NCI-H1436 treated with DMSO at 0.1 percent for 48 hours (cell line): ENCODE measurements at places on chromosomes 1 and 21.

DNA sequence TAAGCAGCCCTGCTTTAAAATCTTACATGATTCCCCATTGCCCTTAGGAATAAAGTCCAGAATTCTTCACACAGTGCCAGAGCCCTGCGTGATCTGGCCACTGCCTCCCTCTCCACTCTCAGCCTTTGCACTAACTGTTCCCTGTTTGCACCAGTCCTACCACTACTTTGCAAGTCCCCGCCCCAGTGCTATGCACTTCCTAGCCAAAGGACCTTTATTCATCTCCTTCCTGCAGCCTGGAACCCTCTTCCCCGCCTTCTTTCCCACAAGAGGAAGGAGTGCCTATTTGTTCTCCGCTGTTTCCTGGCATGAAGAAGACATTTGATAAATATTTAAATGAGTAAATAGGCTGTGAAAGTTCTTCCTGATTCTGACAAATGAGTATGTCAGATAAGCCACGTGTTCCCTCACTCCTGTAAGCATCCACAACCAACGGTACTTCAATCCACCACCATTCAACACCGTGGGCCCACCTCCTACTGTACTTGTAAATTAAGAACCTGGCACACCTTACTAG is 23.9 kb downstream of the CAPN8 start:
- no peak for DNase-seq

- DNase-seq, result no peak
Measured at GRCh38 chr1:243268751-243269460, 13.1 kb downstream of the SDCCAG8 start.

DNA sequence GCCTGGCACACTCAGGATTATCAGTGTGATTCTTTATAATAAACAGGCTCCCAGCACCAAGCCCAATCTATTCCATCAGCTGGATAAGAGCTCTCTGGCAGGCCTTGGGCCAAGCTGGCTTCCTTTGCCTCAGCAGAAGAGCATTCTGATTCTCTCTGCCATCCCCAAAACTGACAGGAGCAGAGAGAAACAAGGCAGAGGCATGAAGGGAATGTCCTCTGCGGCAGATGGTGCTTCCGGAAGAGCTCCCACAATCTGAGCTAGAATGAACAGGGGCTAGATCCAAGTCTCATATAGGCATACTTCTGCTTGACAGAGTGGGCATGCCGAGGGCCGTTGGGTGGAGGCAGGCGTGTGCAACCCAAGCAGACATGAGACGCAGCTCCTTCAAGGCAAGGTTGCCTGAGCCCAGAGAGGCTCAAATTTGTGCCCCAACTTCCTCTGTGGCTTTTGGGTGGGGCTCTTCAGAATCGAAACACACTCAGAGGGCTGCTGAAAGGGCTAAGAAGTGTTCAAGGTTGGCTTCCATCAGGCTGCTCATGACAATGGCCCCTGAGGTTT is 4.0 kb downstream of the CAPN2 start:
- no peak for DNase-seq

DNA sequence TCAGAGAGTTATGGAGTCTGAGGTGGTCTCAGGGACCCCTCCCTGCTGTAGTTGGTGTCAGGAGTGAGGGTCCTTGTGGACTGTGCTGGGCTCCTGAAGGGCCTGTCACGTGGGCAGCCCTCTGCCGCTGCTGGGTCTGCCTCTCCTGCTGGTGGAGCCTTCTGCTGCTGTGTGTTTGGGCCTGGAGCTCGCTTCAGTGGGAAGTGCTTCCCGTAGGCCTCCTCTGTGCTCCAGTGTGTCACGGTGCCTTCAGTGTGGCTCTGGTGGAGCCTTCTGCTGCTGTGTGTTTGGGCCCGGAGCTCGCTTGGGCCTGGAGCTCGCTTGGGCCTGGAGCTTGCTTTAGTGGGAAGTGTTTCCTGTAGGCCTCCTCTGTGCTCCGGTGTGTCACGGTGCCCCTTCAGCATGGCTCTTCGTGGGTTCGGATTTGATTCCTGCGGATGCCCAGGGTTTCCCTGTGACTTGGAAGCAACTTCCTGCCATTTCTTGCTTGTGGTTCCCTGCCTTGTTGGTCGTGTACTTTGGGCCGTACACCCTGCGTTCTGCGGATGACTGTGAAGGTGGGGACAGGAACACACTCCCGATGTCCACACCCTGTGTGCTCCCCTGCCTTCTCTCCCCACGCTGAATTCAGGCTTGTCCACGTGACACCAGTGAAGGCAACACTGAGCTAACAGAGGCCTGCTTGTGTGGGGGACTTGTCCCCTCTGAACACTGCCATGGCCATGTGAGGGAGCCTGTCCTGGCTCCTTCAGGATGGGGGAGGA is 19.5 kb downstream of the C1orf174 start:
- DNase-seq, result no peak

DNA sequence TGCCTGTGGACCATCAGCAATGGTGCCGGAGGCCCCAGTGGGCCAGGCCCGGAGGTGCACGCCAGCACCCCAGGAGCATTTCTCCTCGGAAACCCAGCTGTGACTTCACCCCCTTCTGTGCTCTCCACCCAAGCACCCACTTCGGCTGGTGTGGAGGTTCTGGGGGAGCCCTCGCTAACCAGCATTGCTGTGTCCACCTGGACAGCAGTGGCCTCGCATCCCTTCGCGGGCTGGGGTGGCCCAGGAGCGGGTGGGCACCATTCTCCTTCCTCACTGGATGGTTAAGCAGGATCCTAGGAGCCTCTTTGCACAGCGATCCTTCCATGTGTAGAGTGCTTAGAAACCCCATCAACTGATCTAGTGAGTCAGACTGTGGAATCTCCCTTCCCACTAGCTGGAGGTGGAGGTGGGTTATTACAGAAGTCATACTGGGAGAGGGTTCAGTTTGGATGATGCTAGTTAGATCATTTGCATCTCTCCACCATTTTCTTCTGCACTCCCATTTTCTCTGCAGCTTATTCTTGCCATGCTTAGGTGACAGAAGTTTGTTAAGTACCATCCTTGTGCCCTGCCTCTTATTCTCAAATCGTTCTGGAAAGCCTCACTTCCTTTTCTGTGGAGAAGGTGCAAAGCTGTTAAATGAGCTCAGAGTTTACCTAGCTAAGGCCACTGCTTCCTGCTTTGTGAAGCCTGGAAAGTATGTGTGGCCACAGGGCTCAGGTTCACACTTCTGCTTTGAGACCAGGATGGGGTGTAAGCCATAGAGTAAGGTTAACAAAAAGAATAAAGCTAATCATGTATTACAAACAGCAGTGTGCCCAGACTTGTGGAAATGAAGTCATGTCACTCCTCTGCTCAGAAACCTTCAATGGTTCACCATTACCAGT is 32.3 kb downstream of the TBX19 start:
- DNase-seq, result no peak

GRCh38 chr1:24100945-24101737 is 10.8 kb downstream of the MYOM3 start:
- no peak for DNase-seq

GRCh38 chr1:230149751-230150584 is 82.9 kb downstream of the GALNT2 start:
- DNase-seq, result no peak

DNA sequence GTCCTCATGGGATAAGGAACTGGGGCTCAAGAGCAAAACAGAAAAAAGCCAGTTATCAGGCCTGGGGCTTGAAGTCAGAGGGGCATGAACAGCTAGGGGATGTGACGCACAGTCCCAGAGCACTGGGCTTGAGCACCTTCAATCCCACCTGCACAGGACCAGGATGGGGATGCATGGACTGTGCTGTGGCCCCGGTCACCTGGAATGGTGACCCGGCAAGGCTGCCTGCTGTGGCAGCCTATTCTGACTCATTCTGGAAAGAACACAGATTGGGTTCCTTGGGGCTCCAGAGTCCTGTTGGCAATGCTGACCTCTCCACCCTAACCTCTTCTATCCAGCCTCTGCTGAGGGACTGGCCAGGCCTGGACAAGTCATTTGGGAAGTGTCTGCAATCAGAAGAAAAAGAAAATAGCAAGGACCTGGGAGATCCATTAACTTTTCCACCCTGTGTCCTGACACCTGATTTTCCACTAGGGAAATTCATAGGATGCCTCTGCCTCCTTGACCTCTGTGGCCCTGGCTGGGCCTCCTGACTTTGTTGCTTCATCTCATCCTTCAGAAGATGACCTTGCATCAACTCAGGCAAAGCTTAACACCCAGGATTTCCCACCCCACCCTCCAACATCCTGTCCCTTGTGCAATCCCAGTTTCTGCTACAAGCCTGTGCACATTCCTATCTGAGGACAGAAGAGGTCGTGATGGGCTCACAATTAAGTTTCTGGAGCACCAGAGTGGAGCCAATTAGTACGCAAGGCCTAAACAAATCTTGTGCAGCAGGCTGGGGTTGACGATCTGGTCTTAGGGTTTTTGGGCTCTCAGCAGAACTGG is 17.9 kb upstream of the FMOD start:
- no peak for DNase-seq
